ENCODE measurements at places on chromosomes 3 and 15. TPM values are rescaled to one million over a fixed set of nuclear protein-coding genes. Genes with fewer than 3 reads are reported as not detected.

Gene RAB6B
- total RNA-seq: 3.1 TPM

Gene SCG5
- total RNA-seq: 2.1 TPM

Gene SLC27A2
- 8.8 TPM for total RNA-seq

Gene SERPINI2
- not detected for total RNA-seq

Gene HHATL
- total RNA-seq: not detected

DNA sequence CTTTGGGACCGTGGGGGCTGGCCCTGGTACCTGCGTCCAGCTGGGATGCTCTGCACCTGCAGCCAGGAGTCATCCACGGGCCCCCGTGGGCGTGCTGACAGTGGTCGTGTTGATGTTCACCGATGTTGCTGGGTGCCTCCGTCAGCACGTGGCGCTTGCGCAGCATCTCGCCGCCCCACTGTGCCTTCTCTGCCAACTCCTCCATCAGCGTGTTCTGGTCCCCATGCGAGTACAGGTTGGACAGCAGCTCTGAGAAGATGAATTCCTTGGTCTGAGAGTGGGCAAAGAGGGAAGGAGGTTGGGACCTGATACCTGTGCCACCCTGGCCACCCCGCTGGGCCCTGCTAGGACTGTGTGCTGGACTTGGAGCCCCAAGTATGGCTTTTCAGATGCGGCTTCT lies 61.4 kb downstream of the ADAMTS7 start:
- no peak for DNase-seq

DNA sequence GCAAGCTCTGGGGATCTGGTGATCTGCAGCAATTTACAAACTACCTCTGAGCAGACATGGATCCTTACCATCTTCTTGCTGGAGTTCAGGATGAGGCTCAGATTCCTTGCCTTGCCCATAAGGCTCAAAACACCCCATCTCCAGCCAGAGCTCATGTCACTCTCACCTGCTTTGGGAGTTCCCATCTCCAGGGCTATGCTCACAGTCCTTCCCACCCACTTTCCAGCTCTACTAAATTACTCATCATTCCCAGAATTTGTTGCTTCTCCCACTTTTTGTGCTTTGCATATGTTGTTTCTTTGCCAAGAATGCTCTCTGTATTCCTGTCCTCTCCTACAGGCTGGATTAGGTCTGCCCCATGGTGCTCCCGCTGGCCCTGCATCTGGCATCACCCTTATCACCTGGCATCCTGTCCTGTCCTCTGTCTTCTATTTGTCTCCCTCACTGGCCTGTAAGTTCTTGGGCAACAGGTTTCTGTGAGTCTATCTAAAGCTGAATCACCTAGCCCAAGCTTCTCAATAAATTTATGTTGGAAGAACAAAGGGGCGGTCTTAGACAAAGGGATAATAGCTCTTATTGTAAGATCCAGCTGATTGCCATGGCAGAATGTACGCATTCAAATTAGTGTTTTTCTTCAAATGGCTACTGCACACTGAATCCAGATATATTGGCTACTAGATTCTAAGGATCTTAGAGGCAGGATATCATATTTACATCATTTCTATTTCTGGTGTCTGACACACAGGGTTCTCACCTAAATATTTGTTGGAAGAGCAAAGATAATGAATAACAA lies 179.2 kb downstream of the CLSTN2 start:
- no peak for DNase-seq

- no peak for DNase-seq
Measured at GRCh38 chr3:31252216-31253185, 280.2 kb upstream of the STT3B start.

GRCh38 chr15:41553731-41554130 lies 5.3 kb upstream of the TYRO3 start:
- no peak for DNase-seq

DNA sequence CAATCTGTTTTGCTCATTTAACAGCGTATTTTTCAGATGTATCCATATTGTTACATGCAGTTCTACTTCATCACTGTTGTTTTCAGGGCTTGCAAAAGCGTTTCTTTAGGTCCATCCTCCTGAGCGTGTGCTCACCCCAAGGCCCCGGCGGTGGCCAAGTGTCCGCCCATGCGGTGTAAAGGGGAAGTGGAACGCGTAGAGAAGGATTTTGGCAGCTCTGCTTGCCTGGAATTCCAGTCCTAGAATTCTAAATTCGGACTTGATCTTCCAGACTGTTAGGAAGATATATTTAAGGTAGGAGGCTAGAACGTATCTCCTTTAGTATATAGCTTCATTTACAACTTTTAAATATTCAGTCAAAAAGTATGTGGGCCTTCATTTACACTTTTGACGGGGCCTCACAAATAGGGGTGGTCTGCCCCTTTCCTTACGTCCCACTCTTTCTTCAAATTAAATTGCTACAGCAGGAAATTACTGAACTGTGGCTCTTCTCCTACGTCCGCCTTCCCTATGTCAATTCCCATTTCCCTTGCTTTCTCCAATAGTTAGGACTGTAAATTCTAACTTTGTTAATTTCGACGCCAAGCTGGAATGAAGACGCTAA lies 609 bp upstream of the TBC1D23 start:
- DNase-seq: no peak

- no peak for DNase-seq
Measured at GRCh38 chr3:184375747-184376461, 2.1 kb downstream of the THPO start.

DNA sequence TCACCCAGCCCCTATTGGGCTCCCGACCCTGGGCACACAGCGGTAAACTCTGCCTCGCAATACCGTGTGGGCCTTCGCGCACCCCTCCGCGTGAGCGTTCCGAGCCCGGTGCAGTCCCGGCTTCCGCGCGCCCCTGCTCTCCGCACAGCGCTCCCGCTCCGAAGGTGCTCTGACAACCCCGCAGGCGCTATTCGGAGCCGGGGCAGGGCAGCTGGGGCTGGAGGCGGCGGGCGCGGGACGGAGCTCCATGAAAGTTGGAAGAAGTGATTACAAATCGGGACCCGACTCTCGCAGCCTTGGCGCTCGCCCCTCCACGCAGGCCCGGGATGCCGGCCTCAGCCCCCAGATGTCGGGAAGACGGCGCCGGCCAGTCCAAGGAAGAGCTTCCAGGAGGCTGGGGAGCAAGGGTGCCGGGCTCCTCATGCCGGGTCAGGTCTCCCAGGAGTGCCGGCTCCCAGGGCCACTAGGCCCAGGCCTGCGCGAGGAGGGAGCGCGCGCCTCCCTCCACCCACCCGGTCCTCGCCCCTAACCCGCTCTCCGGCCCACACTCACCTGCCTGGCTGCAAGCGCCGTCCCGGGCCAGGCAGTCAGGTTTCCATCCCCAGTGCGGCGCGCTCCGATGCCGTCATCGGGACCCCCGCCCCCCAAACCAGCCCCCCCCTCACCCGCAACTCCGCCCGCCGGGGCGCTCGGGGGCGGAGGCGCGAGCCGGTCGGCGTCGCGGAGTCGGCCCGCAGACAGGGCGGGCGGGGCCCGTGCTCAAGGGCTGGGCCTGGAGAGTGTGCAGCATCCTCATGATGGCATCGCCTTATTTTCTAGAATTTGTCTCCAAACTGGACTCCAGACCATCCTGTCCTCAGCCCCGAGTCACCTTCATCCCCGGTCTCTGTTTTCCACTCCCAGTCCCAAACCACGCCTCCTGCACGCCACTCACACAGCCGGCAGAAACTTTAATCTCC lies at the start of gene KIF7:
Gene KIF7 (minus strand): TSS at position 621 of the 959 bp plus-strand sequence. CDS start 2,537 bp downstream, outside the sequence.
- no peak for DNase-seq

- DNase-seq: no peak
Measured at GRCh38 chr15:55627730-55628368, 39.7 kb upstream of the PYGO1 start.

GRCh38 chr15:40046721-40047414 lies 7.9 kb upstream of the SRP14 start:
- no peak for DNase-seq

GRCh38 chr3:127767126-127767525 lies 55.2 kb downstream of the MGLL start:
- DNase-seq: no peak

DNA sequence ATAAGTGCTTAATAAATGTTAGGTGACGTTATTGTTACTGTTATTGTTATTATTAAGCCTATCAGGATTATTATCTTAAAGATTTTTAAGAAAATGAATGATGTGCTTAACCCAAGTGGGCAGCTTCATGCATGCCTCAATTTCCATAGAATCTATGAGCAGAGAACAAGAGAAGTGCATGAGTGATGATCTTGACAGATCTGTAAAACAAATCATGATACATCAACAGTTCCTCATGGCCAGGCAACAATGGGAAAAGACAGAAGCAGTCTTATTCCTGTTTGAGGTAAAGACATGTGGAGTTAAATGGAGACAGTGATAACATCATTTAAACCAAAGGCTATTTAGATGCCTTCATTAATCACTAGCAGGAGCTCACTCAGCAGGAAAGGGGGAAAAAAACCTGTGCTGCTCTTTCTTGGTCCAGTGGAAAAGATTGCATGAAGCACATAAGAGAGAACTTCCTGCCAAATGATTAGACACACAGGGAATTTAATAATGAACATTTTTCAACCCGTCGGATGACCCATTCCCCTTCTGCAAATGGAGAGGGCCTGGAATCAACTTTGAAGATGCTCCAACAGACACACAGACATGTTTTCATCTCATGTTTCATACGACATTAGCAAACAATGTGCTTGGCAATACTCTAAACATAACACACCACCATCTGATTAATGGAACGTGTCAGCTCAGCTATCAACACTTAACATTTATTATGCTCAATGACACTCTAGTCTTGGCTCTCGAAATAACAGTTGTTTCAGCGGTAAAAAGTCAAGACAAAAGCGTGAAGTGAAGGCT lies 212.2 kb upstream of the LRRN1 start:
- no peak for DNase-seq

DNA sequence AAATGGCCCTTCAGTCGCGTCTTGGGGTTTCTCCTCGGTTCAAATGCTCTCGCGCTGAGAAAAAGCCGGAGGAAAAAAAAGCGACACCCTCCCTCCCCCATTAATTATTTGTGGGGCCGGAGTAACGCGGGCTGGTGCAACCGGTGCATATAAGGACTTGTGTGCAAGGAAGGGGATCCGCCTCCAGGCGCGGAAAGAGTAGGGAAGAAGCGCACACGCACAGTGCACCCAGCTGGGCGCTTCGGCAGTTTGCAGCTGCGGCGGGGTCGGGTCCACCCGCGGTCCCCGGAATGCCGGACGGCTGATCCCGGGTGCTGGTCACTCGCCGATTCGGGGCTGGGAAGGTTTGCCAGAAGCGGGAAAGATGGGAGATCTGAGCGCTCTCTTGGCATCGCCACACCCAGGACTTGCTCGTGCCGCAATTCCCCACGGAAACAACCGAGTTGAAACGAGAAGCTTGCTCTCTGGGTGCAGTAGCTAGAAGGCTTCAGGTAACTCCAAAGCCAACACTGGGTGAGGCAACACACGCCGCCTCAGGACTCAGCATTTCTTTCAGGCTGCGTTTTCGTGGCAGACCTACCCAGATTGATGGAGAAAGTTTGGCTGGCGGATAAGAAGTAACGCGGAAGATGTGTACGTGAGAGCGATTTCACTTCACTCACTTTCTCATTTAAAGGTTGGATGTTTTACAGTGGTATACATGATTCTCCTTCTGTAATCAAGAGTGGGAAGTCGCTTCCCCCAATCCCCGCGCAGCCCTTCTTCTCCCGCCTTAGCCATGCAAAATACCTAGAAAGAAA lies 720 bp upstream of the TNIK start:
- no peak for DNase-seq

DNA sequence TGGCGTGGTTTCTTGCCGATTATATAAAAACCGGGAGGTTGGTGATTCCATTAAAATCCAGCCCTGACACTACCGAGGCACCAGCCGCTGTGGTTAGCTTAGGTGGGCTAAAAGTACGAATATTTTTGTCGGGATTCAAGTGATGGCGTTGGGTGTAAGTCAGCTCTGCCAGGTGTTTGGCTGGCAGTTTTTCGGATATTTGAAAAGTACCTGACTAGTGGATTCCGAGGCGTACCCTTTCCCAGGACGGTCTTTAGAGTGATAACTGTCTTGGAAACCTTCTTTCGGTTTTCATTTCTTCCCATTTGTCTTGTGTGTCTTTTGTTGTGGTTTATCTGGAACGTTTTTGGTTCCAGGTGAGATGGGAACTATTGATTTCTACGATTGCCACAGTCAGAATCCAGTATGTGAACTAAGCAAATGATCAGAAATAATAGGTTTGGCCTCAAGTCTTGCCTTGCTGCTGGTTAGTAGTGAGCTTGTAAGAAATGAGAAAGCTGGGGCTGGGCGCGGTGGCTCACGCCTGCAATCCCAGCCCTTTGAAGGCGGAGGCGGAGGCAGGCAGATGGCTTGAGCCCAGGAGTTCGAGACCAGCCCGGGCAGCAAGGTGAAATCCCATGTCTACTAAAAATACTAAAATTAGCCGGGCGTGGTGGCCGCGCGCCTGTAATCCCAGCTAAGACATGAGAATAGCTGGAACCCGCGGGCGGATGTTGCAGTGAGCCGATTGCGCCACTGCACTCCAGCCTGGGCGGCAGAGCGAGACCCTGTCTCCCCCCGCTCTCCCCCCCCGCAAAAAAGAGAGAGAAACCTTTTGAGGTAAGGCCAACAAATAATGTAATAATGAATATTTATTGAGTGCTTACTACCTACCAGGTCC lies 1.4 kb downstream of the FYTTD1 start:
- DNase-seq: peak; percentile 33

DNA sequence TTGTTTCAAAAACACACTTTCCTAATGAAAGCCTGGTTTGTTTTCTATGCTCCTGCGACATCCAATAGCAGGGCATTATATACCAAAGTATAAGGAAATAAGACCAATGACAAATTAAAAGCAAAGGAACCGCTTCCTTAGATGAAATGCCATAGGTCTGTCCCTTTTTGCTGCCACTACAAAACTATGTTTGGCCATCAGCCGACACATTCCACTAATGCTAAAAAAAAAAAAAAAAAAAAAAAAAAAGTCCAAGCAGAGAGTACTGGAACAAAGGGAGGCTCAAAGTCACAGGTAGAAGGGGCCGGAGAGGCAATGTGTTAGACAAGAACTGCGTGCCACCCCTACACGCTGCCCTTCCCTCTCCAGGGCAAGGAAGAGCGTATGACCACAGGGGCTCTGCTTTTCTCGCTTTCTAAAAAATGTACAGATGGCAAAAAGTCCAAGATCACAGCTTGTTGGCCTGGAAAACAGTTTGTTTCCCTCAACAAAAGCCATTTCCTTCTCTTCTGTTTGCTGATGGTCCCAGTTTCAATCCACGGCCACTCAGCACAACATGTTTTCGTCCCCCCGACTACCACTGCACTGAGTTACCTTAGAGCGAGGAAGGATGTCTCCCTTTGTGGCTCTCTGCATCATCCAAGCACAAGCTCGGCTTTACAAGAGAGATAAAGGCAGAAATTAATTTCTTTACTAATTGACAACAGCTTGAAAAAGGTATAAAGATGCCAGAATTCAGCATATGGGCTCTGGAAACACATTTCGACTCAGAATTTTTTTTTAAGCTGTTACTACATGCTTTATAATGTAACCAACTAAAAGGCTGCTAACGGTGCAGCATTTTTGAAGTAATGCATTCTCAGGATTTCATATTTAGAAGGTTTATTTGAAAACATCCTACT lies 70.8 kb downstream of the ABTB1 start:
- DNase-seq: no peak
